Cardiac muscle cell (in vitro differentiated cells and primary cell): ENCODE measurements at places on chromosomes 7 and 10.

GRCh38 chr10:59904426-59905065 lies 1.8 kb downstream of the CCDC6 start:
- H3K27me3 ChIP-seq, result no peaks in the 10 kb centered on the region
- peaks cover 28% of the 10 kb centered on the region for H3K4me1 ChIP-seq
- peak overlapping the region; percentile 93 for H3K4me3 ChIP-seq
- H3K36me3 ChIP-seq, result no peaks in the 10 kb centered on the region
- H3K27ac ChIP-seq, result peak overlapping the region; percentile 89
- no peak for DNase-seq

GRCh38 chr10:129730272-129730992 lies 233.6 kb downstream of the EBF3 start:
- H3K27ac ChIP-seq, result no peak overlapping the region
- no peak overlapping the region for H3K4me3 ChIP-seq
- no peaks in the 10 kb centered on the region for H3K27me3 ChIP-seq
- DNase-seq, result no peak
- H3K4me1 ChIP-seq, result no peaks in the 10 kb centered on the region

DNA sequence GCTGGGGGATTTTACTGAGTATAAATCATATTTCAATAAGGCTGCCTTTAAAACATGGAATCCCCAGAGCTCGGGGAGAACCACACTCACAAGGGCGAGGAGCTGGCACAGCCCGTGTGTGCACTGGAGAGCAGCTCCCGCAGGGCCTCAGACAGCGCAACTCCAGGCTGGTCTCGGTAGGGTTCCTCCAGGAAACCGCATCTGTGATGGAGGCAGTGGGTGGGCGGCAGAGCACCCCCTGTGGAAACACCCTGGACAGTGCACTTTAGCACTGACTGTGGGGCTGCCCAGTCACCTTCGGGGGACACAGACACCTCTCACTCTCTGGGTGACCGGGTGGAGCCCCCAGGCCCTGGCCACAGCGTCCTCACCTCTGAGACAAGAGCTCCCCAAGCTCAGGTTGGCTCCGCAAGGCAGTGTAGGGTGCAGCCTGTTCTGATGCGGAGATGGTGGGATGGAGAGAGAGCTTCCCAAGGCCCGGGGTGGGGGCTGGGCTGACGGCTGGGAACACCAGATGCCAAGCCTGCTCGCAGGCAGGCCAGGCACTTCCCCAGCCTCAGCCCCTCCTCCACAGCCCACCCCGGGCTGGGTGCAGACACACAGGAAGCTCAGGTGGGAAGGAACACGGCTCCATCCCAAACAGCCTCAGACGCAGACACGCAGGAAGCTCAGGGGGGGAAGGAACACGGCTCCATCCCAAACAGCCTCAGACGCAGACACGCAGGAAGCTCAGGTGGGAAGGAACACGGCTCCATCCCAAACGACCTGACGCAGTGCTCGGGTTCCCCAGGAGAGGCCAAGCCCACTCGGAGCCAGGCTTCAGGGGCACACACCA lies 224.4 kb downstream of the MAD1L1 start:
- no peaks in the 10 kb centered on the region for H3K27me3 ChIP-seq
- no peak for DNase-seq
- no peak overlapping the region for H3K27ac ChIP-seq
- no peaks in the 10 kb centered on the region for H3K36me3 ChIP-seq
- H3K4me1 ChIP-seq, result peaks cover 7% of the 10 kb centered on the region

DNA sequence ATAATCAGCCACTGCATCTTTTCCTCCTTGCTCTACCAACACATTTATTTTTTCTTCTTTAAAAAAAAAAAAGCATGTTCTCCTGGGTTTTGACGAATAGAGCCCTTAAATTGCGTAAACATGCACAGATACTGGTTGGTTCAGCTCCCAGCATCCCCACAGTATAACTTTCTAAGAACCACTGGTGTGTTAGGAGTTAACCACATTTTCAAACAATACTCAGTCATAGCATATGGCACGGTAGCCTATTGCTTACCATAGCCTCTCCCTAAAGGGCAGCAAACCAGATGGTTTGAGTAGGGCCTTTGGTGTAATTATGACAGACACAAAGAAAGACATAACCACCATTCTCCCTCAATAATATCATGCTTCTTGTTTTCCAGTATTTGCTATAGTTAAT lies 145.0 kb downstream of the LRRC4 start:
- H3K36me3 ChIP-seq, result no peaks in the 10 kb centered on the region
- peaks cover 73% of the 10 kb centered on the region for H3K4me1 ChIP-seq
- H3K4me3 ChIP-seq, result no peak overlapping the region
- H3K27ac ChIP-seq, result peak overlapping the region; percentile 86
- H3K27me3 ChIP-seq, result no peaks in the 10 kb centered on the region

DNA sequence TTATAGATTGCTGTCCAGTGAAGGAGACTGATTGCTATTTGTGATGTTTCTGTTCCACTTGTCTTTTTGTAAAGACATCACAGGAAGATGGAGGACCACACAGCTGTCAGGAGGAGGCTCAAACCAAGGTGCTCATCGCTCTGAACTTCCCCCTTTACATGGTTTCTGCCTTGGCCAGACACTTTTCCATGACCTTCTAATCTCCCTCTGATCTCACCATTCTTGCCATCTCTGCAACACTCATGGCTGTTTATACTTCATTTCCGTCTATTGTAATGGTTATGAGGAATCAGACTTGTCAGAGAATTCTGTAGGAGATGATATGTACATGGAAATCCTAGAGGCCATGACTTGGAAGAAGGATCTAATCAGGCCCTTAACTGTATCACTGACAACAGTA lies 1.7 kb upstream of the TAS2R5 start:
- no peaks in the 10 kb centered on the region for H3K4me1 ChIP-seq
- H3K4me3 ChIP-seq, result no peak overlapping the region
- H3K36me3 ChIP-seq, result peaks cover 4% of the 10 kb centered on the region

DNA sequence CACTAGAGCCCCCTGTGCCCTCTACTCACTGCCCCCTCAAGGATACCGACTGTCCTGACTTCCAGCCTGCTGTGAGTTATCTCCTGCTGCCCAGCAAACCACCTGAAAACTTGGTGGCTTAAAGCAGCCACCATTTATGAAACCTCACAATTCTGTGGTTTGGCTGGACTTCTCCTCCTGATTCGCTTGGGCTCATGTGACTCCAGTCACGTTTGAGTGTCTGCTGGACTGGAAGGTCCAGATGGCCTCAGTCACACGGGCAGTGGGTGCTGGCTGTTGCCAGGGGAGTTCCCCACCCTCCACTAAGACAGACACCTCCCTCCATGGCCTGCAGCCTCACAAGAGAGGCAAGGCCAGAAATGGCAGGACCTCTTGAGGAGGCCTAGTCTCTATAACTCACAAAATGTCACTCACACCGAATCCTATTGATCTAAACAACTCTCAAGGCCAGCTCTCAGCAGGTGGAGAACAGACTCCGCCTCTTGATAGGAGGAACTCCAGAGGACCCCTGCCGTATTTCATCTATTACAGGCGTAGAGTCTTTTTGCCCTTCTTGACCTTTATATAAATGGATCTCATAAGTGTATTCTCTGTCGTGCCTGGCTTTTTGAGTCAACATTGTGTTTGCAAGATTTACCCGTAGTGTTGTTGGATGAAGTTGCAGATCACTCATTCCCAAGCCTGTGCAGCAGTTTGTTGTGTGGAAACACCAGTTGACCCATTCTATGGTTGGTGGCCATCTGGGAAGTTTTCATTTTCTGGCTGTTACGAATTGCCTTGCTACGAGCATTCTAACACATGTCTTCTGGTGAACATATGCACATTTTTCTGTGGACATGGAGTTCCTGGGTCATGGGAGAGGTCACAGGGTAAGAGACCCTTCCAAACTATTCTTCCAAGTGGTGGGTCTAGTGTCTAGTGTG lies 48.3 kb downstream of the ZMIZ1 start:
- H3K27ac ChIP-seq, result peak overlapping the region; percentile 88
- peaks cover 8% of the 10 kb centered on the region for H3K36me3 ChIP-seq
- H3K4me1 ChIP-seq, result peaks cover 67% of the 10 kb centered on the region
